HS-27A (cell line): ENCODE measurements at places on chromosomes 5 and 9.

GRCh38 chr9:69243116-69243515 is 69.0 kb downstream of the TJP2 start:
- no peak for DNase-seq

DNA sequence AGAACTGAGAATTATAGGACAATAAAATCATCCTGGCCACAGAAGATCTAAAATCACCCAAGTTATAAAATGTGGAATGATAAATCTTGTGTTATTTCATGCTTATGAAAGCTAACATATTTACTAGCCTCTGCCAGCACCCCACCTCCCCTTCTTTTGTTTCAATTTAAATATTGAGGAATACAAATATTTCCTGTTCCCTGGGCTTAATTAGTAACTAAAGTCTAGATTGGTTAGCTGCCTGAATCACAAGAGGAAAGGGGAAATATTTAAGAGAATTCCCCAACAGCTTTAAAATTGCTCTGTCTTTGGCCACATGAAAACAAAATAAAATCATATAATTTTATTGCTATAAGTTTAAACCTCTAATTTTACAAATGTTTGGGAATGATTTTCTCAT is 287.0 kb downstream of the PRELID2 start:
- no peak for DNase-seq

DNA sequence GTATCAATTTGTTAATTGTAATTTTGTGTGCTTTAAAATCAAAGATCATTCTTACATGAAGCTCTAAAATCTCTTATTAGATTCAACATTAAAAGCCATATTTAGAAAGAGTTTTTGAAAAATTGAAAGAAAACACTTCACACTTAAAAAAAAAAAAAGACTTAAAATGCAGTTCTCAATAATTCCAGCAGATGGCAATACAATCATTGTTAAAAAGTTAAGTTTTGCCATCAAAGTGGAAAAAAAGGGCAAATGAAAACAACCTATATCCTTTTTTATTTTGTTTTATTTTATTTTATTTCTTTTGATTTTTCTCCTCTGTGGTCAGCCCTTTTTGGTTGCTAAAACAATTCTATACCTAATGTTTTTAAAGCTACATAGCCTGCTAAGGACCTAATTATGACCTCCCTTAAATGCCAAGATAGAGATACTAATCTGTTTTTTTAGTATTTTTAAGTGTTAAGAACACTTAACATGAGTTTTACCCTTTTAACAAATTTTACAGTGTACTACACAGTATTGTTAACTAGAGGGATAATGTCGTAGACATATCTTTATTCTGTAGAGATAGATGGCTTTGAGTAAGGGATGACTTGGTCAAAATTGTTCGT is 154.2 kb upstream of the DAB2 start:
- DNase-seq: no peak

GRCh38 chr5:33319841-33320240 is 120.9 kb upstream of the TARS1 start:
- DNase-seq: no peak

- DNase-seq: no peak
Measured at GRCh38 chr5:2523180-2523579, 228.3 kb downstream of the IRX2 start.

GRCh38 chr5:35160486-35161116 is 69.7 kb downstream of the PRLR start:
- no peak for DNase-seq

DNA sequence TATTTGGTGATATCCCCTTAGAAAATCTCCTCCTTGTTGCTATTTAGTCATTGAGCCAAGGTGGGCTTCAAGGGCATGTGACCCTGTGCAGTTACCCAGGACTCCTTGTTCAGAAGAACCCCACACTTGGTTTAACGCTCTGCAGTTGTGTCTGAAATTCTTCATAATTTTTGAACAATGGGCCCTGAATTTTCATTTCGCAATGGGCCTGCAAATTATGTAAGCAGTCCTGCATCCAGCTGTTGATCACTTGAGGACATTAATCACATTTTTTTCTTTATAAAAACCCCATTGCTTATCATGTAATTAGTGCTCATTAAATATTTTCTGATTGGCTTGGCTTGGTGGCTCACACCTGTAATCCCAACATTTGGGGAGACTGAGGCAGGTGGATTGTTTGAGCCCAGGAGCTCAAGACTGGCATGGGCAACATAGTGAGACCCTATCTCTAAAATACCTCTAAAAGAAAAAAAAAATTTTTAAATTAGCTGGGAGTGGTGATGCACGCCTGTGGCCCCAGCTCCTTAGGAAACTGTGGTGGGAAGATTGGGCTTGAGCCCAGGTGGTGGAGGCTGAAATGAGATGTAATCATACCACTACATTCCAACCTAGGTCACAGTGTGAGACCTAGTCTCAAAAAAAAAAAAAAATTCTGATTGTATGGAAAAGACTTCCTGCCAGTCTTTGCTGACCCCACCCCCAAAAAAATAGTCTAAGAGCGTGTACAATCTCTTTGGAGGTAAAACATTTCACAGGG is 194.2 kb upstream of the HAPLN1 start:
- DNase-seq: no peak

GRCh38 chr9:3760031-3760430 is 234.2 kb upstream of the RFX3 start:
- no peak for DNase-seq

- DNase-seq: no peak
Measured at GRCh38 chr9:93617273-93617672, 40.9 kb downstream of the PHF2 start.

- DNase-seq: peak; percentile 59
Measured at GRCh38 chr9:36328798-36329411, 70.7 kb upstream of the GNE start.

- no peak for DNase-seq
Measured at GRCh38 chr9:123318961-123319421, 37.0 kb upstream of the CRB2 start.

GRCh38 chr5:29414681-29415080 is 1778.8 kb upstream of the CDH6 start:
- no peak for DNase-seq
